ENCODE measurements at places on chromosomes 7 and 10.

DNA sequence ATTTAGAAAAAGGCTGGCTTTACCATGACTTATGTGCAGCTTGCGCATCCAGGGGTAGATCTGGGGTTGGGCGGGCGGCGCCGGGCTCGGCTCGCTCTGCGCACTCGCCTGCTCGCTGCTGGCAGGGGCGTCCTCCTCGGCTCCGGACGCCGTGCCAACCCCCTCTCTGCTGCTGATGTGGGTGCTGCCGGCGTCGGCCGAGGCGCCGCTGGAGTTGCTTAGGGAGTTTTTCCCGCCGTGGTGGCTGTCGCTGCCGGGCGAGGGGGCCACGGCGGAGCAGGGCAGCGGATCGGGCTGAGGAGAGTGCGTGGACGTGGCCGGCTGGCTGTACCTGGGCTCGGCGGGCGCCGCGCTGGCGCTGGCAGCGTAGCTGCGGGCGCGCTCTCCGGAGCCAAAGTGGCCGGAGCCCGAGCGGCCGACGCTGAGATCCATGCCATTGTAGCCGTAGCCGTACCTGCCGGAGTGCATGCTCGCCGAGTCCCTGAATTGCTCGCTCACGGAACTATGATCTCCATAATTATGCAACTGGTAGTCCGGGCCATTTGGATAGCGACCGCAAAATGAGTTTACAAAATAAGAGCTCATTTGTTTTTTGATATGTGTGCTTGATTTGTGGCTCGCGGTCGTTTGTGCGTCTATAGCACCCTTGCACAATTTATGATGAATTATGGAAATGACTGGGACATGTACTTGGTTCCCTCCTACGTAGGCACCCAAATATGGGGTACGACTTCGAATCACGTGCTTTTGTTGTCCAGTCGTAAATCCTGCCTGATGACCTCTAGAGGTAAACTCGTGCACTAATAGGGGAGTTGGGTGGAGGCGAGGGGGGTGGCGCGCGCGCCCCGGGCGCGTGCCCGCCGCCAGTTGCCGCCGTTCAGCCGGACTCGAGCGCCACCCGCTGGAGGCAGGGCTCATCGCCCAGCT, at the start of gene HOXA5:
TSS of gene HOXA5 (minus strand) at position 659 of the 927 bp plus-strand sequence. CDS start at position 585, 74 bp downstream.
- peak; percentile 100 for DNase-seq

DNA sequence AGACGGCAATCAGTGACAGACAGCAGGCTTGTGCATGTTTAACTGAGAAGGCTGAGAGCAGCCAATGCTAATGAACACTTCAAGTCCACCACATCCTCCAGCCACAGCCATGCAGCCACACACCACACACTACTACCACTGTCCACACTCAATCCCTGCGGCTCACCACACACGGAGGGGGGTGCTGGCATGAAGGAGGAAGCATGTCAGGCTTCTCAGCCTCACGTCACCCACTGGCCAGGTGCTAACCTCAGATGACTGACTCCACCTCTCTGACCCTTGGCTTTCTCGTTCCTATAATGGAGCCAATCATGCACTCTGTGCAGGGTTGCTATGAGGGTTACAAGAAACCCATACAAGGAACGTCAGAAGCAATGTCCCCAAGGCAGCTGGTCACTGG, 165.4 kb upstream of the RNF32 start:
- no peak for DNase-seq

- no peak for DNase-seq
These were observed 121.7 kb downstream of the ATRNL1 start for GRCh38 chr10:115214829-115215228.

- no peak for DNase-seq
These were observed 86.5 kb downstream of the OTUD1 start for GRCh38 chr10:23525406-23525805.

DNA sequence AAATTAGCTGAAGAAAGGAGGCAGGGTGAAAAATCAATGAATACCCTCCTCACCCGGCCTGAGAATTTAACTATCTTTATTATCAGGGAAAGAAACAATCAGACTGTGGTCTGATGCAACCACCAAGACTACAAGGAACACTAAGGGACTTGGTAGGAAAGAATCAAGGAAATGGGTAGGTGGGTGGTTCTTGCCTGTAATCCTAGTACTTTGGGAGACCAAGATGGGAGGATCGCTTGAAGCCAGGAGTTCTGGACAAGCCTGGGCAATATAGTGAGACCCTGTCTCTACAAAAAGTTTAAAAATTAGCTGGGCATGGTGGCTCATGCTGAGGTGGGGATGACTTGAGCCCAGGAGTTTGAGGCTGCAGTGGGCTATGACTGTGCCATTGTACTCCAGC, 12.6 kb downstream of the SMURF1 start:
- no peak for DNase-seq

DNA sequence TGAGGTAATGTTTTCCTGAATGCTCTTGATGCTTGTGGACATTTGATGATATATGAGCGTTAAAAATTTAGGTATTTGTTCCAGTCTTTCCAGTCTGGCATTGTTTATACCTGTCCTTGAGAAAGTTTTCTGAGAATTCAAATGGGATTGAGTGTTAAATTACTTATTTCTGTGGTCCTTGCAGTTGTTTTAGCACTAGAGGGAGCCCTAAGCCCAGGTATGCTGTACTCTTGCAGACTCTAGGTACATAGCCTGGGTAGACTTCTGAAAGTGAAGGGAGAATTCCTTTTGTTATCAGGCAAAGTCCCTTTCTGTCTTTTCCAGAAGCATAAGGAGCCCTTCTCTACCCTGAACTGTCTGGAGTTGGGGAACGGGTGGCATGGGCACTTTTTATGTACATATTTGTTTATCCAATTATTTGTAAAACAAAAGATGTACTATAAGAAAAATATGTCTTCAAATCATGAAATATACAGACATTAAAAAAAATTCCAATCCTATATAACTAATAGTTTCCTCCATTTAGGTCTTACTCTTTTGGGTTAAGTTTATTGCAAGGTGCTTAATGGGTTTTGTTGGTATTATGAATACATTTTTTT, 262.1 kb downstream of the ATRNL1 start:
- DNase-seq = peak; percentile 30

- DNase-seq = no peak
These were observed 569.0 kb upstream of the C7orf33 start for GRCh38 chr7:148021507-148022045.

DNA sequence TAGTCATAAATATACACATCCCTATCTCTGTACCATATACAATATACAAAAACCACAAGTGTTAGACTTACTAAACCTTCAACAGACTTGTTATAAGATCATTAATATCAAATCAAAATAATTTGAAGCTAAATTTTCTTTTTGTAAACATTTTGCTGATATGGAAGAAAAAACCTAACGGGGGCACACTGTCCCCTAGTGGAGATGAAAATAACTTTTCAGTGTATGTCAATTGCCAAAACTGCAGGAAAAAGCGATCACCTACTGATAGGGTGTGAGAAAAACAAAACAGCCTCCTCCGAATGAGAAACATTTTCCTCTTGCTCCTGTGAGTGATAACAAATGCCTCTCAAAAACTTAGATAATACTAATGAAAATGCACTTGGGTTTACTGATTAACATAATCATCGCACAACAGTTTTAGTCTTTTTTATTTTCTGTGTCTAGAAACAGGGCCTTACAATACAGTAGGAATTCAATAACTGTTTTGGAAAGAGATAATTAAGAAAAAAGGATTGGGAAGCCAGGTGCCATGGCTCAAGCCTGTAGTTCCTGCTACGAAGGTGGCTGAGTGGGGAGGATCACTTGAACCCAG, 322.7 kb downstream of the CRPPA start:
- DNase-seq = no peak

DNA sequence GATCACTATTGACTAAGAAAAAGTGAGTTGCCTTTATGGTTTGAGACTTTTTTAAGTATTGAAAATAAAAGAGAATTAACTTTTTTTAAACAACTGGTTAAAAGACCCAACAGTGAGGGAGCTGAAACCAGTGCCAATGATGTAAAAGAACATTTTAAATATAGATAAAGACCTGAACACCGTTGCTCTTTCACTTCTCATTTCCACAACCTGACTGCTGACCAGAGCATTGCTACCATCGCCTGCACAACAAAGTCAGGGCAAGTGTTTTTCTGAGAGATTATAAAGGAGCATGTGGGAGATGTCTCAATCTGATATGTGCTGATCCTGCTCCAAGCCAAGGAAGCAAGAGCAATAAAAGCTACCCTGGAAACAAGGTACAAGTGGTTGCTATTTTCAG, 34.7 kb downstream of the IMMP2L start:
- DNase-seq = no peak
